ENCODE measurements at places on chromosomes 7 and 10.

- no peak for DNase-seq
These were observed 17.4 kb downstream of the NEUROD6 start for GRCh38 chr7:31323101-31323500.

DNA sequence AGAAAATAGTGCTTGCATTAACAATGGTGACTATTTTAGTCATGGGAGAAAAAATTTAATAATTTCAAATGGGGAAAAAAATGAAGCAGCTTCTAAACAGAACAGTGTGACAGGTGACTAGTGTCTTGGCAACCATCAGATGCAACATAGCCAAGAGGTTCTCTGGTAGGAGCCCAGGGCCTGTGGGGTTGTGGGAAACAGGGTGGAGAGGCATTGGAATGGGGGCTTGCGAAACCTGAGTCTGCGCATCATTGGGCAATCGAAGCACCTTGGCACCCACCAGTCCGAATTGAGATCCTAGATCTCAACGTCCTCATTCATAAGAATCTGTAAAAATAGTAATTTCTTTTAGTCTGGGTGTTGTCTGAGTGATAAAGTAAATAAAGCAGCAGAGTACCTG is 19.2 kb upstream of the PARD3 start:
- DNase-seq, result no peak

- DNase-seq, result no peak
These were observed 80.3 kb downstream of the BICC1 start for GRCh38 chr10:58593008-58593407.

DNA sequence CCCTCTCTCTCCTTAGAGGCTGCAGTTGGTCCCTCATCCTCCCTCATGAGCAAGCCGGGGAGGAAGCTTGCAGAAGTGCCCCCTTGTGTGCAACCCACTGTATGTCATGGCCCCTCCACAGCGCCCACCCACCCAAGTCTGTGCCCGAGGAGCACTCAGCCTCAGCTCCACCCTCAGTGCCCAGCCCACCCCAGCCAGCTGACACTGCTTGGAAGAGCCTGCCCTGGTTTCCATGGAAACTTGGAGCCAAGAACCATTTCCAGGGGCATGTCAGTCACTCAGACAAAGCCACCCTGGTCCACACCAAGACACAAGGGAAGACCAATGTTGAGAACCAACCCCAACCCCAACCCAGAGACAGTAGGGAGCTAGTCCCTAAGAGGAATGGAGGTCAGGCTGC is 79.5 kb downstream of the PAX2 start:
- DNase-seq, result no peak

DNA sequence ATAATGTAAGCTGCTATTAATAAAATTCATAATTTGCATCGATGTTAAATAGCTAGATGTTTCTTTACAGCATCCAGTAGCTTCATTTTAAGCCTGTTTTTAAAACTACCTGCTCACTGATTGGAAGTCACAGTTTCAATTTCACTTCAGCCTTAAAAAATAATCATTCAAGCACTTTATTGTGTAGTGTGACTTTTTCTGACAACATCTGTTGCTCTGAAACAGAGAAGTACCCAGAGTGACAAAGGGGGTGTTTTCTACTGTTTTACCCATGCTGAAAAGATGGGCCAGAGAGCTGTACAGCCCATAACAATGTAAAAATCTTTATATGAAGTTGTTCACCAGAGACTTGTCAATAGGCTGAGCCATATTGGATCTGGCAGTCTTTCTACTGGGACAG is 437.2 kb downstream of the MDFIC start:
- no peak for DNase-seq
